ENCODE measurements at places on chromosomes 2 and 18.

- no peak for DNase-seq
Observed at GRCh38 chr18:69844656-69845055, 103.0 kb downstream of the CD226 start.

GRCh38 chr2:192165842-192166241 is 28.9 kb downstream of the TMEFF2 start:
- DNase-seq = no peak

GRCh38 chr18:12836551-12836950 is 47.5 kb downstream of the PTPN2 start:
- DNase-seq = no peak

GRCh38 chr2:173663353-173663752 is 301.8 kb downstream of the SP3 start:
- DNase-seq = no peak

GRCh38 chr2:151730262-151730975 is 3.9 kb downstream of the NEB start:
- DNase-seq = no peak

DNA sequence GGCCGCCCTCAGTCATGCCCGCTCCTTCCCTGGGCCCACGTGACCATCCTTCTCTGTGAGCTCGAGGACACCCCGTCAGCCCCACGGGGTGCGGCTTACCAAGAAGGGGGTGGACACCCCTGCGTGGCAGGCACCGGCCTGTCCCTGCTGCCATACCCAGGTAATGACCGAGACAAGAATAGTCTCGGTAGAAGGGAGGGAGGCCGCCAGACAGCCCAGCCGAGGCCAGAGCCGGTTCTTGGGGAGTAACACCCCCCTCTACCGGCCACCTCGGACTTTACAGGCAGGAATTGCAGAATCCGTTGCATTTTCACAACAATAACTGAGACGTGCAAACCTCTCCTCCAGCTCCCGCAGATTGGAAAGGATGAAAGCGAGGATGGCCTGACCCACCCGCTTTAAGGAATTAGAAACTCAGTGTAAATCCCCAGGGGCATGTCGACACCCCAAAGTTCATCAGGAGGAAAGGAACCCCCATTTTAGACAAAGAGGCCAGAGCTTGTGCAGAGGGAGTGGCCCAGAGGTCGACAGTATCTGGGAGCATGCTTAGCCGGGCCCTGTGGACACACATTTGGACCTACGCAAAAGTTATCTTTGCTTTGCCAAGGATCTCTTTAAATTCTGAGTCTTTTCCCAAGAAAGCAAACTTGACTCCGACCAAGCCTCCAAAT is 60.1 kb upstream of the GLI2 start:
- peak; percentile 43 for DNase-seq

DNA sequence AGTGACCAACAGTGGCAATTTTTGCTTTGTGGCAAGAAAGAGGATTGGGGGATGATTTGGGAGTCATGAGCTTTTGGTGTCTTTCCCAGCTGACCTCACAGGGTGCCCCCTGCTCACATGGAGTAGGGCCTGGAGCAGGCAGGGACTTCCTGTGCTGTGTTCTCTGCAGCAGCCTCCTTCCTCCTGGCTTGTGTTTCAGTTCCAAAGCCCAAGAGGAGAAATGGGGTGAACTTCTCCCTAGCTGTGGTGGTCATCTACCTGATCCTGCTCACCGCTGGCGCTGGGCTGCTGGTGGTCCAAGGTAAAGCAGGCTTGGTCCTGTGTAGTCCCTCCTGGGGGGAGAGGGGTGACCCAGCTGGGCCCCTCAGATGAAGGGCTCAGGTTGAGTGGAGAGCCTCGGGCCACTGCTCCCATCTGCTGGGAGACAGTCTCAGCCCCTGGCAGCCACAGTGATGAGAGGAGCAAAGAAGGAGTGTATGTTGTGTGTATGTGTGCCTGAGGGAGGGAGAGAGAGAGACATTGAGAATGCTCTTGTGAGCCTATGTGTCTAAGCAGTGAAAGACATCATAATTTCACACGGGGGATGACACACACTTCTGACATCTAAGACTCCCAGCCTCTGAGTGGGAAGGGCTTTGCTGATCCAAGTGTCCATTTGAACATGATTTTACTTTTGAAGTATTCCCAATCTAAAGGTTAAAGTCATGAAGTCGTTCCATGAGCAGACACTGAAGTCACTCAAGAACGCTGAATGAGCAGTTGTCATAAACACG is 27.2 kb downstream of the MARCO start:
- no peak for DNase-seq

DNA sequence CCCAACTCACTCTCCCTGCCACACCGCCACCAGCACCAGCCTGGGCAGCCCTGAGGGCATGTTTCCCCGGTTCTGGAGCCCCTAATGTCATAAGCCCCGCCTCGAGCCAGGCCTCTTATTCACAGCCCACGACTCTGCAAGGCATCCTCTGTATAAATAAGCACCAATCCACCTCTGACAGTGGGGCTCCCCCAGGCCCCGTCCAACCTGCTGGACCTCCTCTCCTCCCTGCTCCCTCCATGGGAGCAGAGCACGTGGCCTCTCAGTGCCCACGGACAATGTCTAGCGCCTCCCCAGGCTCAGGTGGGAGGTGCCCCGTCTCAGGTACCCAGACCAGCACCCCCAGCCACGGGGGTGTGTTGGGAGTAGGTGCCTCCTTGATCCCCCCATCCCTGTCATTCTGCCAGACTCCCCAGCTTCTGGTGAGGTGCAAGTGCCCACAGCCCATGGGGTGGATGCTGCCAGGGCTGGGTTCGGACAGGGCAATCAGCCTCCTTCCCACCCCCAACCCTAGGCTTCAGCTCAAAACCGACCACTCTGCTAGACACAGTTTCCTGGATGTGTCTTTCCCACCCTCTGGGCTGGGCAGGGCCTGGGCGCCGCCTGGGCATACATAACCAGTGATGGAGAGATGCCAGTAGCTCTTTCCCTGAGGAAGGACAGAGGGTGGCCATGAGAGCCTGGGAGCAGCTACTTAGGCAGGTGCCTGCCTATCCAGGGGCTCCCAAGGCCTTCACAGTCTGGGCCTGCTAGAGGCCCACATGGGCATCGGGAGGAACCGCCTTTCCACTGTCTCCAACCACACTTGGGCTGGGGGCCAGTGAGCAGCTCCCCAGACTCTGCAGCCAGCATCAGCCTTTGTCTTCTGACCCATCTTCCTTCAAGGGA is 1.6 kb upstream of the ADRA2B start:
- DNase-seq = no peak

- DNase-seq = no peak
Observed at GRCh38 chr2:233972941-233973575, 55.9 kb downstream of the TRPM8 start.

- DNase-seq = no peak
Observed at GRCh38 chr2:176268976-176269318, 295 bp upstream of the MTX2 start.

GRCh38 chr2:106293271-106293783 is 99.2 kb upstream of the UXS1 start:
- no peak for DNase-seq

- DNase-seq = no peak
Observed at GRCh38 chr2:144268036-144268678, 251.8 kb downstream of the ZEB2 start.

GRCh38 chr18:21760321-21760720 is 19.7 kb downstream of the MIB1 start:
- no peak for DNase-seq

GRCh38 chr2:182915369-182916326 is 49.2 kb upstream of the FRZB start:
- no peak for DNase-seq

GRCh38 chr2:206163251-206163880 is 3.7 kb downstream of the EEF1B2 start:
- no peak for DNase-seq

- DNase-seq = no peak
Observed at GRCh38 chr2:179240481-179241451, 23.9 kb downstream of the SESTD1 start.

GRCh38 chr2:158761621-158762020 is 33.5 kb upstream of the DAPL1 start:
- no peak for DNase-seq

DNA sequence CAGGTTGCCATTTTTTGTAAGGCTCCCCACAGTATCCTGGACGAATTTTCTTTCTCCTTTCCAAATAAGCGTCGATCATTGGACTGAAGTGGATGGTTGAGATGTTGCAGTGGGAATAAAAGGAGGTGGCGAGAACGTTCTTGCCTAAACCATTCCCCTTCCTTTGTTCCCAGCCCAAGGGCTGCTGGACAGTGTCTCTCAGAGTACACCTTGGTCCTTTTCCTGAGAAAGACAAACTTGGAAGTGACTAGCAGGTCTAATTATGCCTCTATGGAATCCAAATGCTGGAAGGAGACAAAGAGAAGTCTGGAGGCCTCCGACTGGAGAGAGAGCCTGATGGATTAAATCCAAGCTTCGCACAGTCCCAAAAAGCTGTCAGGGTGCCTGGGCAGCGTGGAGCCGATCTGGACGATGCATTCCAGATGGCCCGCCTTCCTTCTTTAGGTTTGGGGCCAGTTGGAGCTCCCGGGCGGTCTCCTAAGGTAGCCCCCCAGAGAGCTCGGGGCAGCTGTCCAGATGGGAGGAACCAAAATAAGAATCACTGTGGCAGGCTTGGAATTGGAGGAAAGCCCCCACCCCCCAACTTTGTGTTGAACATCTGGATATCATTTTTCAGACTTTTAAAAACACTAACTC is 186.8 kb downstream of the TMEM247 start:
- no peak for DNase-seq

- peak; percentile 25 for DNase-seq
Observed at GRCh38 chr18:76687304-76687962, 134.9 kb upstream of the ZNF236 start.

DNA sequence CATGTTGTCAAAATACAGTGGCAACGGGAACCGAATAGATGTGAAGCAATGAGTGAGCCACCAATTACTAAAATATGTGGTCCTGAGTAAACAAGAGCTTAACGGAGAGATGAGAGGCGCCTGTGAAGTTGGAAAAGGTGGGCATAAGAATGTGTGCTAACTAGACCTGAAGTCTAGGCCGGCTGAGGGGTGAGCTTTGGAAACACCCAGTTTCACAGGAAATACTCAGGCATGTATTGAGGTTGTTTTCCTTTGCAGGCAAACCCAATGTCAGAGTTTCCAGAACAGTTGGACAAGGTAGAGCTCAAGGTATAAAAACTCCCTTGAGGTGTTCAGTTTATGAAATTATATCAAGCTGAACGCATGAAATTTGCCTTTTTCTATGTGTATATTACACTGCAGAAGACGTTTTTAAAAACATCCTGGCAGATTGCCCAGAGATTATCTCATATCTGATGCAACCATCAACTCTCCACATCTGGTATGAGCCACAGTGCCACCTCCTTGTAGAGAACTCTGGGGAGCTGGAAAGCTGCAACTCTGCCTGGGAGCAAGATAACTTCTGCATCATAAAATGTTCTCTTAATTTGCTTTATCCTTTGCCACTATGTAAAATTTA is 3.9 kb upstream of the WDSUB1 start:
- DNase-seq = no peak

DNA sequence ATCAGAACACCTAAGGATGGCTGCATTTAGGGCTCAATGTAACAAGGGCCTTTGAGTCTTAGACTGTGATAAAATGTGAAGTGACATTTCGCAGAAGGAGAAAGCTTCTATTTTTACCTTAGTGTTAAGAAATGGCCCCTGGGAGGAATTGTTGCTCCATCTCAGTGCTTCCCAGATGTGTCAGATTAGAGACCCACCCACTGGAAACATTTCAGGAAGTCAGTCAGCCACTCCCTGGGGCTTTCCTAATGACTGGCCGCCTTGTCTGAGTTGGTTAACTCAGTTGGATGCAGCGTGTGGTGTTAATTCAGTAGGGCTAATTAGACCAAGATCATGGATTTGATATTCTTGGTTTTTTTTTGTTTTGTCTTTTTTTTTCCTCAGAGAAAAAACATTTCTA is 355.9 kb downstream of the PIK3C3 start:
- DNase-seq = no peak

GRCh38 chr2:5472673-5473072 is 219.5 kb upstream of the SOX11 start:
- DNase-seq = no peak

GRCh38 chr2:8654483-8654882 is 27.4 kb upstream of the ID2 start:
- no peak for DNase-seq

DNA sequence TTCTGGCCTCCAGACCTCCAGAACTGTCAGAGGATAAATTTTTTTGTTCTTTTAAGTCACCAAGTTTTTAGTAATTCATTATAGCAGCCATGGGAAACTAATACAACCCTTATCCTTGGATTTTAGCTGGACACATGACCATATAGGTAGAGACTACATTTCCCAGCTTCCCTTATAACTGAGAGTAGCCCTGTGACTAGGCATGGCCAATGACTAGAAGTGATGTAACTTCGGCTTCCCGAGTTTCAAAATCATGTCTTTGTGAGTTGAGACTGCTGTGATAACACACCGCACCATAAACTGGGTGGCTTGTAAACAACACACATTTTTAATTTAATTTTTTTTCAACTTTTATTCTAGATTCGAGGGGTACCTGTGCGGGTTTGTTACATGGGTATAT is 134.0 kb upstream of the SERTAD2 start:
- no peak for DNase-seq

DNA sequence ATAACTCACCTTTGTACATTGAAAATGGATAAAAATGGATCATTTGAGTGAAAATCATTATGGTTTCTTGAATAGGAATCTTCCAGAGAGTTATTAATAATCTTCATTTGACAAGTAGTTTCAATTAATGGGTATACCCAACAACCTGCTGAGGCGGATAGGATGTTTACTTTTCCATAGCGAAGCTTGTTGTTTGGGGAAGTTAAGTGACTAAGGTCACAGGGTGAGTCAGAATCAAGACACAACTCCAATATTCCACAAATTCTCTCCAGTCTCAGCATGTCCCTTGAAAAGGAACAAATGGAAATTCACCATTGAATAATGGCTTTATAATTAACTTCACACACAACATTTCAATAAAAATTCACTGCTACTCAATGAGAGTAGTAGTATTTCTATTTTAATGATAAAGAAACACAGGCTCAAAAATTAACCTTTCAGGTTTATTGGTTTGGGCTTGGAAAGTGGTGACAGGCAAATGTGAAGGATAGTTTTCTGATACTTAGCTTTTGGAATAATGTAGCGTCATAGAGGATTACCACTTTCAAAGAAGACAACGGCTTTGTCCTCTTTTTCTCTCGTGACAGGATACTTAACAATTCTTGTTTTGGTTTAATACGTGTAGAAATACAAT is 211.3 kb downstream of the GPD2 start:
- DNase-seq = no peak

DNA sequence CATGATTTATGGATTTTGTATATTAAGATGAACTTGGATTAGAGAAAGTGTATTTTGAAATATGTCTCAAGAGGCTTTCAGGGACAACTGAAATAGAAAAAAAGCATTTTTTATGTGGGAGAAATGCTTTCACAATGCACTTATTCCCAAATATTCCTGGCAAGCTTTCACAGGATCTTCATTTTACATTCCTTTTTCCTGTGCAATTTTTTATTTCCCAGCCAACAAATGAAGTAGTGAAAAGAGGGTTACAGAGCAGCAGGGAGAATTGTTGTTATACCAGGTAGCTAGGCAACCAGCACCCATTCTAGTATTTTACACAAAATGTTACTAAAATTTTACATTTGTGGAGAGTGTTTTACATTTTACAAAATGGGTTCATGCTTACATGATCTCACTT is 167.0 kb upstream of the RPRM start:
- no peak for DNase-seq

Measured in stimulated activated CD4-positive, alpha-beta T cell treated with anti-CD3 and anti-CD28 coated beads, Interleukin-4, amount 100 ng/mL, for 4 hours (primary cell).